ENCODE measurements at places on chromosomes 16 and 17.

DNA sequence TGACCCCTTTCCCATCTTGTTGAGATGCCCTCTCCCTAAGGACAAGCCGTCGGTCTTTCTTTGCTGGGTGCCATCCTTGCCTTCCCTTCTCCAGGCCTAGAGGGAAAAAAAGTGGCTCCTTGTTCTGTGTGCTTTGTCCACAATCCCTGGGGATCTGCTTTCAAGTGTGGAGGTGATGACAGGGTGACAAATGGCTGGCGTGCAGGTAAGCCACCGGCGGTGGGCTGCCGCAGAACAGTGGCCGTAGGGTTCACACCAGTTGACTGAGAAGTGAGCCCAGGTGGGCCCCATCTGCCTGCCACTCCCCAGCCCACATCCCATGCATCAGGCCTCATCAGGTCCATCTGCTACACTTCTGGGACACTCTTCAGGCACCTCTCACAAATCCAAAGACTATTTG is 11.4 kb upstream of the CALB2 start:
- DNase-seq: no peak

DNA sequence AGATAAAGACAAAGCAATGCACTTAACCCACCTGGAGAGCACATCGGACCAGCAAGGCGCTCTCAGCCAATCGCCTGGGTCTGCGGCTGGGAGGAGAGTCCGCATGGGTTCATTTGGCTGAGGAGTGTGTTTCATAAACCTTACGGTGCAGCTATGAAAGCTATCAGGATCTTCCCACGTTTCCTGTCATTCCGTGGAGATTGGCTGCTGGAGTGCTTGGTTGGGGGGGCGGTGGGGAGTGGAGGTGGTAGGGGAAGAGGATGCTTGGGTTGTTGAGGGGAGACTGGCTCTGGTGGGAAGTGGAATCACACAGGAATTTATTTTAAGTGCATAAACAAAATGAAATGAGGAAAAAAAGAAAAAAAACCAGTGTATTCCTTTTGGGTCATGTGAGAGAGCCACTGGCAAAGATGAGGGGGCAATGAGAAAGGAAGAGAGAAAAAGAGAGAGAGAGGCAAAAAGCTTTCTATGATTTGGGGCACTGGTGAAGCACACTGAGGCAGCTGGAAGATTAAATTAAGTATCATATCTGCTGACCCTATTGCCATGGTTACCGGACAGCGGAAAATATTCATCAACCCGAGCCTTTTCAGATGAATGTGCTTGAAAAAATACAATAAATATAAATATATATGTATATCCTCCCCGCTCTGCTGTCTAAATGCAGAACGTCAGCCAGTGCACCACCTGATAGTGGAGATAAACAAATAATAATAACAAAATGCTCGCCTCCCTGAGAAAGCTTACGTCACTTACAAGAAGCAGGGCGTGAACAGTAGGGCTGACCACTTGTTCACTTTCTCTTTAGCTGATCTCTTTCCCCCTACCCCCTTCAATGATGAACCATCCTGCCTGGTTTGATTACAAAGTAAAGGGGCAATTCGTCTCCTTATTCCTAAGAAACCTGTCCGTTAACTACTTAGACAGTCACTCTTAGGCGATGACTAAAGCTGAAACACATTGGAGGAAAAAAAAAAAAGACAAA is 457.0 kb upstream of the ZFHX3 start:
- DNase-seq: no peak

- DNase-seq: no peak
Observed at GRCh38 chr16:9868606-9869149, 313.6 kb downstream of the GRIN2A start.

DNA sequence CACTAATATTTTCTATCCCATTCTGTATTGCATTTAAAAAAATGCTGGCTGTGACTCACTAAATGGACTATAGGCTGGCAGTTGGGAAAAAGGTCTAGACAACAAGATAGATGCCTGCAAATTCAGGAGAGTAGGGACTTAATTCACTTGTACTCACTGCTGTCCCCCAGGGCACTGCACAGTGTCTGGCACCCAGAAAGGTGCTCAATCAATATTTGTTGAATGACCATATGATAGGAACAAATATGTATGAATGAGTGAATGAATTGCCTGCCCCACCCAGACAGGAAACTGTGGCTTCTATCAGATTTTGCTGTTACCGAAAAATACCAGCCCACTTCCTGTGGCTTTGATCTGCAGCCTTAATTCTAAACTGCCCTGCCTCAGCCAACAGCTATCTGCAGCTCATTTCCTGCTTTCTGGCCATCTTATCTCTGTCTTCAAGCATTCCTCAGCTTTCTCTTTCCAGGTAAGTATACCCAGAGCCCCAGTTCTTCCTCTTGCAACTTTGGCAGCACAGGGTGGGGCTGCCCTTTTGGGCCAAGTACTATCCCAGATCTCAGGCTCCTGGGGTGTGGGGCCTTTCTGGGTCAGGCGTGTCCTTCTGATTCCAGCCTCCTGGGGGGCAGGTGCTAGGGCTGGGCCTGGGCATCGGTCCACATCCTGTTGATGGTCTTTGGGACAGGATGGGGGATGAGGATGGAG is 15.3 kb upstream of the TNS4 start:
- no peak for DNase-seq

DNA sequence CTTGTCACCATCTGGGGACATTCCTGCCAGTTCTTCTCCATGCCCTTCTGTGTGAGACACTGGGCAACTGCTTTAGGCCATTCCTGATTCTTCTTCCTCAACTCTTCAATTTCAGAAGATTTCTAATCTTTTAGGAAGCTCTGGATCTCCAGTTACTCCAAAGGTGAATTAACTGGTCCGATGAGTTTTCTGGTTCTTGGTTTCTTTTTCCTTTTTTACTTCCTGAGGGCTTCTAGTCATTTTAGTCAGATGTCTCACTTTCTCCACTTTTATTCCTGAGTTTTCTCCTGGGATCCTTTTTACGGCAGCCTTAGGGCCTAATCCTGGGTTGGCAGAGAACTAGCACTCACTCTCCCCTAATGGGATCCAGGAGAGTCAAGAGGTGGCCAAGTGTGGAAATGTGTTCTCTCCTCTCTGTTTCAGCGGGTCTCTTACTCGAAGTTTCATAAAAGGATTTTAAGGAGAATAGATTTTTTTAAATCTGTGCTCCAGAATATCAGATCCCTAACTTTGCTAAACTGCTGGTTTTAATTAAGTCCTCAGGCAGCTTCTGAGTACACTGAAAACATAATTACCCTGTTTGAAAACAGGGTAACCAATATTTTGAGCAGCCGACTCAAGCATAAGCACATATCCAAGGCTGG is 107.6 kb downstream of the RMI2 start:
- no peak for DNase-seq

DNA sequence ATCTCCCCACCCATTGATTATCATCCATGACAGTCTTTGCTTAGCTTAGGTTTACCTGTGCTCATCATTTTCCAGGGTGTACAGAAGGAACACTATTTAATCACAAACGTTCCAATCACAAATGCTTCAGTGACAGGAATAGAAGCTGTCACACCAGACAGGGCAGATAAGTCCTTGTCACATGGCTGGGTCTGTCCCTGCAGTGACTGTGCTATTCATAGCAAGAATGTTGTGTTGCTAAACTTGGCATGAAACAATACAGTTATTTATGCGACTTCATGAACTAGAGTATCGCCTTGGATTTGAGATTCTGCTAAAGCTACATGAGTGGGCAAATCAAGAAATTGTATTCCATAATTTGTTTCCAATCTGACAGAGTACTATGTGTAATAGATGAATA is 108.4 kb downstream of the CDH13 start:
- DNase-seq: no peak

- no peak for DNase-seq
Observed at GRCh38 chr17:41810659-41811548, 845 bp downstream of the P3H4 start.

DNA sequence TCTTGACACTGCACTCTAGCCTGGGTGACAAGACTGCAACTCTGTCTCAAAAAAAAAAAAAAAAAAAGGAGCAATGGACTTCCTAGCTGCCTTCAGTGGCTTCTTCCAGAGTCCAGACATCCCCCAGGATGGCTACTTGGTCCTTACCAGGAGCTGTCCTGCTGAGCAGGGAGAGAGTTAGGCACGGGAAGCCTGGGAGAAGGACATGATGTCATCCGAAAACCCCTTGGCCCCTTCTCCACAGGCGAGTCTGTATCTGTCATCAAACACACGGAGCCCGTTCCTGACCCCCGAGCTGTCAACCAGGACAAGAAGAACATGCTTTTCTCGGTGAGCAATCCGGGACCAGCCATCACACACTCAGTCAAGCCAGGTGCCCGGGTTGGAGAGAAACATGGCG is 8.7 kb downstream of the ATP2A1 start:
- DNase-seq: no peak

DNA sequence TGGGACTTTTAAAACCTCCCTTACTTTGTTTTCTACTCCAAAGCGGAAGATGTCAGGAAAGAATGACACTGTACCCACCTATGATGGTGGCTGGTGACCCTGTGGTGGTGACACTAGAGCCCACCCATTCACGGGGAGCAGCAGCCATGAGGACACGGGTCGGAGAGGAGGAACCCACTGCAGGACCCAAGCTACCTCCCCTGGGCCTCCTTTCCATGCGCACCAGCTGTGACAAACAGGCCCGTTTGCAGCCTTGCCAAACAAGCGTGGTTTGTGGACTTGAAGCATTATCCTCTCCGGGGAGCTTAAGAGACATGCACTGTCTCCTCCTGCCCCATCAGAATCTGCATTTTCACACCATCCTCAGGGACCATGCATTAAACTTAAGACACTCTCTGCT is 85.6 kb downstream of the ZFHX3 start:
- DNase-seq: no peak

- no peak for DNase-seq
Observed at GRCh38 chr16:77374384-77374783, 60.5 kb downstream of the ADAMTS18 start.

DNA sequence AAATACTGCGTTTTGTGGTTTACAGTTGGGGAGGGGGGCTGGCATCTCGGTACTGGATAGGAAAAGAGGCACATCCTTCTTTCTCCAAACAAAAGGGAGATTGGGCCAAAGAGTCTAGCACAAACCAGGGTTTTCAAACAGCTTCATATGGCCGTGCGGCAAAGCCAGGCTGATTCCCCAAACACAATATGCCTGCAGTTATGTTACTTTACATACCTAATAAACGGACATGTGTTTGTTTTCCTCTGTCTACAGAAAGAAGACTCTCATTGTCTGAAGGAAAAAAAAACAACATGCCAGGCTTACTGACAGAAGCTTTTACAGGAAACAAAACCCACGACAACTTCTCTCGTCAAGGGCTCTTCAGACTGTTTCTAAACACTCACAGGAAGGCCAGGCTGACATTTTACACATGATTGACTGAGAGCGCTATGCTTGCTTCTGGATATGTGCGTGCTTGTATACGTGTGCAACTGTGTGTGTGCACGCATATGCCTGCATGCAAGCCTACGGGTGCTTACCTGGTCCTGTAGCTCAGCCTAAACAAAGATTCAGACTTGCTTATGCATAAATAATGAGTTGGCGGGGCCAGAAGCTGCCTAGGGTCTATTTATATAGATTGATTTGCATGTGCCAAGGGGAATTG is 461.0 kb upstream of the C16orf82 start:
- no peak for DNase-seq

GRCh38 chr17:27496005-27496404 is 39.8 kb downstream of the KSR1 start:
- DNase-seq: no peak

All from activated CD8-positive, alpha-beta memory T cell treated with anti-CD3 and anti-CD28 coated beads for 48 hours (primary cell).